ENCODE measurements at places on chromosomes 3 and 15.

- no peak for DNase-seq
Observed at GRCh38 chr15:100111125-100112060, 230.4 kb downstream of the ADAMTS17 start.

GRCh38 chr15:87312221-87312620, 944.3 kb downstream of the NTRK3 start:
- no peak for DNase-seq

DNA sequence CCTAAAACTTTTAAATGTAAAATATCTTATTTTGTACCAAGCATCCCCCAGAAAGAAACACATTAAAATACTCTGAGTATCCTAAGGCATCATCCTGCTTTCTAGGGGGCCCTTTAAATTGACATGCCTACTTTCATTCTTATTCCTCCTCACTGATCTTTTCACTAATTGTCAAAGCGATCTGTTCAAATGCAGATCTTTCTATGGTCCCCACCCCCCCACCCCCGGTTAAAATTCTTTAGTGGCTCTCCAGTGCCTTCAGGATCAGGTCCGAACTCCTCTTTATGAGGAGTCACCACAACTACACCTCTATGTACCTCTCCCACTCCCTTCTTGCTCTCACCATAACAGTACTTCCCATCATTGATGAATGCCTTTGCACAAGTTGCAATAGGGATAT, 19.2 kb upstream of the TFDP2 start:
- no peak for DNase-seq

DNA sequence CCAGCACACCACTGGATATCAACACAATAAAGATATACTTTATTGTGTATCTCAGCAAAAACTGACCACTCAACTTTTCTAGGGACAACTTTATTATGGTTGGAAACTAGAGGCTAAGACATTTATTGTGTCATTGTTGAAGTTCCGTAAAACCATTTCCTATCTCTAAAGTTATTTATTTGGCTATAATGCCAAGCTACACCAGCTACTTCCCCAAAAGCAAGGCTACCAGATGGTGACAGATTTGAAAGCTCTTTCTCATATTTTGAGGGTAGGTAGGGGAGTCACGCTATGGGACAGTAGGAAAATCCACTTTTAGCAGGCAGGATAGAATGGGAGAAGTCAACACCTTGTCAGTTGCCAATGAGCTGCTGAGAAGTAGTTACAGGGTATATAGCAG, 834.6 kb upstream of the CFAP20DC start:
- DNase-seq, result no peak

- no peak for DNase-seq
Observed at GRCh38 chr15:42448281-42448680, 42.7 kb downstream of the ZNF106 start.

GRCh38 chr3:189598530-189599225, 32.5 kb upstream of the TP63 start:
- no peak for DNase-seq

DNA sequence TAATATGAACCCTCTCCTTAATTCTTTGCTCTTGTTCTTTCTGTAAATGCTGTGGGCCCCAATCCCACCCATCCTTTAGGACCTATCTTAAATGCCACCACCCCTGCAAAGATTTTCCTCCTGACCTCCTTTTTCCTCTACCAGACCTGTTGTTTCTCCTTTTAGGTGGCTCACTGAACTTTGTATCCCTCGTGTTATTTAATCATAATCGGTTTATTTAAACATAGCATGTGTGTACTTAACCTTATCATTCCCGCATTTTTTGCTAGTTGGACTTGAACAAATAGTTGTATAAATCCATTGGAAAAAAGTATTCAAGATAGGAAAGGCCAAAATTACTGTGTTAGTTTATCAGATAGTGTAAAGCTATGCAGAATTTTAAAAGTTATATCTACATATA, 988 bp upstream of the NFKBIZ start:
- DNase-seq, result no peak

DNA sequence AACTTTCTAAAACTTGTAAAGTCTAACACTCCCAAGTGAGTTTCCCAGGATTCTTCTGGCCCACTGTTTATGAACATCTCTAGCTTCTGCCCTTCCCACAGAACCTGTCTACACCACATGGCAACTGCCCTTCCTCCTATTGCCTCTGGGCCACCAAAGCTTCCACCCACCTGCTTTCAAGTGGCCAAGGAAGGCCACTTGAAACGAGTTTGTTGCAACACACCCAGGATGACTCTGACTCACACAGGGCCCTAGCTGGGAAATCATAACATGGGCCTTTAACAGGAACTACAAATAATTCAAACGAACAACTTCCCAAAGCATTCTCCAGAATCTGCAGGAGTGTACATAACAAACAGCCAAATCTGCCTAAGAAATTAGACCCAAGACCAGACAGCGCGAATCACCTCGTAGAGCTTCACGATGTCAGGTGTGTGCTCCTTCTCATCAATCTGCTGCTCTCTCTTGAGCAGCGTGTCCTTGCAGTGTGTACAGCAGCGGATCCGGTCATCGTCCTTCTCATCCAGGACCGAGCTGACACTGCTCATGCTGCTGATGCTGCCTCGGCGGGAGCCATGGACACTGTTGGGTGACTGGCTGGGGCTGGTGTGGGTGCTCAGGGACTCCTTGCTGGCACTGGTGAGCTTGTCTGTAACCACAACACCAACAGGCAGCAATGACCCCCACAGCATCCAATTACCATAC, 16.8 kb downstream of the RBSN start:
- DNase-seq, result no peak

- no peak for DNase-seq
Observed at GRCh38 chr3:62090066-62090465, 283.3 kb downstream of the FEZF2 start.

All from cortex of kidney (tissue), 1 donor.